ENCODE measurements at places on chromosomes 2 and 18.

GRCh38 chr2:207051385-207051965, 112.2 kb downstream of the CPO start:
- DNase-seq: no peak

DNA sequence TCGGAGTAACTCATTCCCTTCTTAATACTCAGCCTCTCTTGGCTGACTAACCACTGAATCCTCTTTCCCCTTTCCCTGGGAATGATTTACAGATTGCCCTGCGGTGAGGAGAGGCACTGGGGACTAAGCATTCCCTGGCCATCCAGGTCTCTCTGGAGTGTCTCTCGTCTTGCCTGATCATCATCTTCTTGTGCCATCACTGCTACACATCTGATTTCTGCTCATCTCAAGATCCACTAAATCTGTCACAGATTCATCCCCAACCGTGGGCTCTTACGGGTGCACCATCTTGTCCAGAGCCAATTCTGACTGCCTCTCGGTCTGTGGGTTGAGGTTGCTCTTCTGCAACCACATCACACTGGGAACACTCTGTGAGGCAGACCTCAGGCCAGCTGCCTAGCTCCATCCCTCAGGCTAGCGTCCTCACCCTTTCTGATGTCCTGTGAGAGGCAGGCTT, 12.0 kb downstream of the SFTPB start:
- DNase-seq: no peak

DNA sequence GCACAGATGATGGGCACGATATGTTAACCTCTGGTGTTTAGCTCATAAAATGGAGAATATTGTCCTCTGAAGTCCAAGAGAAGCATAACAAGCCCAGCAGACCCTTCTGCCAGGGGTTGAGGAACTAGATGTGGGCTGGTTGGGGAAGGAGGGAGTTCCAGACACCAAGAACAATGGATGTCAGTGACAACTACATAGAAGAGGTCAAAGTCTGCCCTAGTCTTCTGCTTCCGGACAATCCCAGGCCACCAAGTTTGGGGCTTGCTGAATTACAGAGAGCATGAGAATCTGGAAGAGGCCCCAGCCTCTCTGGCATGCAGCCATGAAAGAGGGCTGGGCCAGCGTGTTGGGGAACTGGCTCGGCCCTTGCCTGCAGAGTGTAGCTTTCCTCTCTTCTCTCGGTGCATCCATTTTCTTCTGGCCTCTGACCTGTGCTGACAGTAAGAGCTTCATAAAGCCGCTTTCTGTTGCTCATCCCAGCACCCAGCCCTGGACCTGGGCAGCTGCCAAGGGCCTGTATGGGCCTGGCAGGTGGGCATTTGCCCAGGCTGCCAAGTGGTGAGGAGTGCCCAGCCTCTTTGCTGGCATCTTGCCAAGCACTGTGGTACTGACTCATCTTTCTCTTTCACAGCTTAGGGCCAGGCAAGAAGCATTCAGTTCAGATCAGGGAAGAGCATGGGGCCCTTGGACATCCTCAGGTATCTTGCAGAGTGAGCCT, 14.6 kb upstream of the LAPTM4A start:
- DNase-seq: no peak

- DNase-seq: no peak
Observed at GRCh38 chr2:239803102-239803765, 221.9 kb downstream of the NDUFA10 start.

DNA sequence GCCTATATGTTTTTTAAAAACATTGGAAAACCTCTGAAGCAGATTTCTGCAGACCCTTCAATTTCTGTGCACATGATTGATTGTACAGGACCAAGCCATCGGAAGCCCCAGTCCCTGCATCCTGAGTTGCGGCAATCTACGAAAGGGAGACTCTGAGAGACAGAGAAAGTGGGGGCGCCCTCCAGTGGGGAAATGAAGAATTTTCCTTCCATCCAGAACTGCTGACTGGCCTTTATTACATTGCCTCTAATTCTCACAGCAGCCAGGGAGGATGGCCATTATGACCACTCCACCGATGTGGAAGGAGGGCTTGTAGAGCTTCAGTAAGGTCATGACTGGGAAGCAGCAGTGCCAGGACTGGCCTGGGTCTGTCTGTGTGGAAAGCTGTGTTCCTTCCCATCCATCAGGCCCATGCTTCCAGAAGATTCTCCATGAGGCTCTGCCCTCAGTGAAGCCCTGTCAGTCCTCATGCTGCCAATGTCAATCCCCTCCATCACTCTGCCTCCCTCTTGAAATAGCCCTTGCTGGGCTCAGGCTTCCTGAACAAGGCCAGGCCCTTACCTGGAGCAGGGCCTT, 20.0 kb upstream of the RESP18 start:
- peak; percentile 59 for DNase-seq

DNA sequence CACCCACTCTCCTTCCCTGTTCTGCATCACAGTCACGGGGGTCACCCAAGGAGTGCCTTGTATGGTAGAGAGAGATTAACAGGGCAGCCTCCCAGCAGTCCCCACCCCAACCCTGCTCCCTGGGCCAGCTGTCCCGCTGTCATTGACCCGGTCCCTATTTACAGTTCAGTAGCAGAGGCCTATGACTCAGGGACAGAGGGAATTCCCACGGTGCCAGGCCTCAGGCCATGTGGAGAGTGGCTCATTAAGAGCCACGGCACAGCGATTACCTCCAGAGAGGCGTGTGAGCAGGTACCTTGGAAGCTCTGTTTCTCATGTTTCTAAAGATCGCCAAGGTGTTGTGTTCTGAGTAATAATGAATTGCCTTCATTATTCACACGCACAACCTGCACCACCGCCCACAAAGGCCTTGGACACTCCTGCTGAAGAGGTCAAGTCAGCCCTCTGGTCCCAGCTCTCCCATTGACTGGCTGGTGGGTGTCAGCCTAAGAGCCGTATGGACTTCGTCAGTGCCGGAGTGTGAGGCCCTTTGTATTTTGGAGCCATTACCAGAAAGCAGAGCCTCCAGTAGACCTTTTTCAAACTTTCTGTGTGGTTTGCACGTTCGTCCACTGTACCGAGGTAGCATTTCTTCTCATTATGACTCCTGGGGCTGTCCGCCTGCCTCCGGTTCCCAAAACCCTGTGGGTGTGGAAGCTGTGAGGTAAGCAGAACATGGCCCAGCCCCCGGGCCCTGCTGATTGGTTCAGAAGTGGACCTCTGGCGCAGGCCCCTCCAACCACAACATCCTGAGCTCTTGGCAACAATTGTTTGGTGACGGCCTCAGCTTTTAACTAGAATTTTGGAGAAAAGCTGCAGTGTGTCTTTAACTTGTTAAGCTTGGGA, 47.0 kb downstream of the SERTAD2 start:
- peak; percentile 80 for DNase-seq

GRCh38 chr2:100141906-100142305, 484 bp downstream of the AFF3 start:
- no peak for DNase-seq

DNA sequence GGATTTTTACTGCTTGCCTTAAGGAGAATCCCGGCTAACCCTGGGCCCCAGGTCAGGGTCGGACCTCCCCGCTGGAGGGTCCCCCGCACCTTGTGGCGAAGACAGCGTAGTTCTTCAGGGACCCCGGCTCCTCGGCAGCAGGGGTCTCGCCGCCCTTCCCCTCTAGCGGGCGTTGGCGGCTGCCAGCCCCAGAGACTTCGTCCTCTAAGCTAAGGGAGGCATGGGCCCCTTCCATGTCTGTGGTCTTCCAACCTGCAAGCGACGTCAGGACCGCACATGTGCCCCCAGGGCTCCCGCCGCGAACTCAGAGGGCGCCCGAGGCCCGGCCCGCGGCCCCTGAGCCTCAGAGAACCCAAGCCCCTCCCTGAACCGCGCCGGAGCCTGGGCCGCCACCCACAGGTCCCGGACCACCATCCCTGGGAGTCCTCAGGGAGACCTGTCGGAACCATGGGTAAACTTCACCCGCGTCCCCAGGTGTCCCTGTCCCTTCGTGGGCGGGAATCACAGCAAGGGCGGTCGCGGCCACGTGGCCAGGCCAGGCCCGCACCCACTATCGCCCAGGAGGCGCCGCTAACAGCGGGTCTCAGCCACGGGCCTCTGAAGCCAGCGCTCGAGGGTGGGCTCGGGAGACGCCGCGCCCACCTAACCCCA, 562 bp downstream of the ANKMY1 start:
- DNase-seq: no peak

DNA sequence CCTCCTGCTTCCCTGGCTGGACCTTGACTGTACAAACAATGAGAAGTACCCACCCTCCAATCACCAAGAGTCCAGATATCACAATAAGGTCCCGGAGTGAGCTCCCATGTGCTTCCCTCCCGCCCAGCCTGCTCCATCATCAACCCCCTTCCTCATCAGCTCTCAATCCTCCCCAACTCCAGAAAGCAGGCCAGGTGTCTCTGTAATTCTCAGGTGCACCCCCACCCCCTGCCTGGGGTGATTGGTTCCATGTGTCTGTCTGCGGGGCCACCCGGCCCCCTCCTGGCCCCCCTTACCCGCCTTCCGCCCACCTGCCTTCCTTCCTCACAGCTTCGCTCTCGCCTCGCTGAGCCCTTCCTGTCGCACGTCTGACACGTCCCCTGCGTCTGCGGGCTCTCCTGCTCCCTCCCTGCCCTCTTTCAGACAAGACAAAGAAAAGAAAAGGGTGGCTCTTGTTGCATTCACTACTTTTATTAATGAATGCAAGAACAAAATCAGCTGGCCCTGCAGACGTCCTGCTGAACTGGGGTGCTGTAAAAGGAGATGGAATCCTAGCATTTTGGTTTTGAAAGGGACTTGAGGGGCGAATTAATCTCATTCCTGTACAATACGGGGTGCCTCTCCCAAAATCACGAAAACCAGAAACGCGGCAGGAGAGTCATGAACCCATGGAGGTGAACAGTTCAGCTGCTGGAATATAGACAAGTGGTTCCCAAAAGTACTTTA, 26.5 kb upstream of the IGFBP2 start:
- no peak for DNase-seq

DNA sequence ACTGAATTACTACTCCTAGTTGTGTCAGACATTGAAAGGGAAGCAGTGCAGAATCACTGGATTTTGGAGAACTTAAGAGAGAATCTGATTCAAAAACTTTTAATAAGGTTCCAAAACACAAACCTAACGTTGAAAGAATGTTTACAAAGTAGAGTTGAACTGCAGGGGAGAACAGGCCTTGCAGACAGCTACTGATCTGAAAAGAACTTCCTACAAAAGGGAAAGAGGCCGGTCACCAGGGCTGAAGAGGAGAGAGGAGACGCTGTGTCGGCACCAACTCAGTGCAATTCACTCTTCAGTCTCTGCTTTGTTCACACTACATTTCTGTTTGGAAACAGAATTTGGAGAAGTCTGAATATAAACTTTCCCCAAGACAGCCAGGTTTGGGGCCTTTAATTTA, 124.0 kb downstream of the GAREM1 start:
- DNase-seq: no peak

GRCh38 chr2:218671097-218671653, 627 bp downstream of the RNF25 start:
- DNase-seq: no peak

GRCh38 chr2:162017233-162017632, 56.8 kb downstream of the DPP4 start:
- DNase-seq: no peak

DNA sequence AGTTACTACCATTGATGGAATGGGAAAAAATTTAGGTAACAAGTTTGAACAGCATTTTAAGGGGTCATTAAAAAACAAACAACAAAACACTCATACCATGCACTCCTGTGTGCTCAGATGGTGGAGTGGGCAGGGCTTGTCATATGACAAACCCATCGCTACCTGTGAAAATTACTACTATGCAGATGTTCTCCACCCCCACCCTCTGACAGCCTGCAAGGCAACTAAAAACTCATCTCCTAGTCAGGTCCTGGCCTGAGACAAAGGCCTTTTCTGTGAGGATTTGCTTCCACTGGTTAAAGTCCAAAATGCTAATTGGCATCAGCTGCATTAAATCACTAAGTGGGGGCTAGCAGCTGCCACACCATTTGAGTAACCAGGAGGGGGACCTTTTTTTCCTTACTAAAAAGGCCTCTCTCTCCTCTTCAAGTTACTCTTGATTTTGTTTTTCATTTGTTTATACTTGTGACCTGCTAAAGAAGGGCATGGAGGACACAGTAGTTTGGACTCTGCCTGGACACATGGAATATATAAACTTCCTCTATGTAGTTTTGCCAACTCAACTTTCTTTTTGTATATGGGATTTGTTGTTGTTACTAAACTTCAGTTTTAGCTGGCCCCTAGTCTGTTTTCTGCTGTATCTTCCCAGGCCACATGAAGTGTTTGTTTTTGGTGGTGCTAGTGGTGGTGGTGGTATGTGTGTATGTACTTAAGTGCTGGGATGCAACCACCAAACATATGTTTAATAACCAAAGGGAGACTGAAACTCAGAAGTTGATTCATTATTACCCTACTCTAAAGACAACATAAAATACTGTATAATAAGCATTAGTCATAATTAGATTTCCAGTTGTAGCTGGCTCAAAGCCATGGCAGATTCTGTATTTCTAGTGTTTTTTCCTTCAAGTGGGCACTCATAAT, 121.3 kb downstream of the MAP4K4 start:
- DNase-seq: no peak

DNA sequence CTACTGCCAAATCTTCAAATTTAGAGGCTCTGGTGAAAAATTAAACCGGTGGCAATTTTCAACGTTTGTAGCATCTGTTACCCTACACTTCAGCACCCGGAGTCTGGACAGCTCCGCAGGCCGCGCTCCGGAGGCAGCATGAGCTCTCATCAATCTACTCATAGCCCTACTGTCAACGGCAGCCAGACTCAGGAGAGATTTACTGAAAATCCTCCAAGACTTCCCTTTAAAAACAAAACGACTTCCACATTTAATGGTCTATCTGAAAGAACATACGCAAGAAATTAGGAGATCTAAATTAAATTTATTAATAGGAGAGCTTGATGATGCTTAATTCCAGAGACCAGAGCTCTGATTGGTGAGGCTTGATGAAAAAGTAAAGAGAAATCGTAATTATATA, 970 bp upstream of the ADCYAP1 start:
- DNase-seq: no peak

DNA sequence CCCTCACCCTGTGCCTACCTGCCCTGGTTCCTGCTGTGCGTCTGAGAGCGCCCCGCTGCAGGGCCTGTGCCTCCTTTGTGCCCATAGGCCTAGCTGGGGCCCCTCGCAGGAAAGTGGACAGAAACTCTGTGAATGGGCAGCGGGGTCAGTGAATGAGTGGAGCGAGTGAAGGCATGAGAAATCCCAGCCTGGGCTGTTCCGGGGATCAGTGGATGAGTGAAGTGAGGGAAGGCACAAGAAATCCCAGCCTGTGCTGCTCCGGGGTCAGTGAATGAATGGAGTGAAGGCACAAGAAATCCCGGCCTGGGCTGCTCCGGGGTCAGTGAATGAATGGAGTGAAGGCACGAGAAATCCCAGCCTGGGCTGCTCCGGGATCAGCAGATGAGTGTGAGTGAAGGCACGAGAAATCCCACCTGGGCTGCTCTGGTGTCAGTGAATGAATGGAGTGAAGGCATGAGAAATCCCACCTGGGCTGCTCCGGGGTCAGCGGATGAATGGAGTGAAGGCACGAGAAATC, 2.0 kb downstream of the COLEC11 start:
- no peak for DNase-seq

GRCh38 chr2:127640082-127641072, 5.6 kb upstream of the GPR17 start:
- no peak for DNase-seq

DNA sequence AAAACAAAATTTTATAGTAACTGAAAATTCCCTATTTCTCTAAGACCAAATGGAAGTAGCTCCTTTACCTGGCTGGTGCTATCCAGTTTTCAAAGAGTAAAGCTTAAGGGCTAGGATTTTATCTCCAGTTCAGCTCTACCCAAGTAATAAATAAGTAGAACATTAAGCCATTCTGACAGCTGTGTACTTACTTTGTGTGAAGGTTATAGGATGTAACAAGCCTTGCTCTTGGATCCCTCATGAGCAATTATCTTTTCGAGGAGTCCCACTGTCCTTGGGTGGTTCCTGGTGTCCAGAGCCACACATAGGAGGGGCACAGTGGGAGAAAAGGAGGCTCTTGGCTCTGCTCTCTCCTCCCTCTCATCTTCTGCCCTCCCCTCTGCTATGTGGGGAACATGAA, 45.5 kb downstream of the KIF5C start:
- DNase-seq: no peak

Measured in T-helper 17 cell (primary cell).